Chondrocyte (in vitro differentiated cells): ENCODE measurements at places on chromosomes 2 and 18. TPM values are rescaled to one million over a fixed set of nuclear protein-coding genes. Genes with fewer than 3 reads are reported as not detected.

FAM237A gene
- total RNA-seq, result not detected in 3 replicates

PDCD1 gene
- total RNA-seq, result not detected in 3 replicates

DPP10 gene
- not detected in 3 replicates for total RNA-seq

KCNE4 gene
- total RNA-seq, result 7.4 to 23.2 TPM (median 22.3 TPM) in 3 replicates

MBOAT2 gene
- total RNA-seq, result 34.4 to 40.2 TPM (median 35.6 TPM) in 3 replicates

ECEL1 gene
- total RNA-seq, result 0.12 to 0.53 TPM in 2 of 3 replicates, not detected in the other

C2orf80 gene
- not detected in 3 replicates for total RNA-seq
